ENCODE measurements at places on chromosomes 5 and 9.

DNA sequence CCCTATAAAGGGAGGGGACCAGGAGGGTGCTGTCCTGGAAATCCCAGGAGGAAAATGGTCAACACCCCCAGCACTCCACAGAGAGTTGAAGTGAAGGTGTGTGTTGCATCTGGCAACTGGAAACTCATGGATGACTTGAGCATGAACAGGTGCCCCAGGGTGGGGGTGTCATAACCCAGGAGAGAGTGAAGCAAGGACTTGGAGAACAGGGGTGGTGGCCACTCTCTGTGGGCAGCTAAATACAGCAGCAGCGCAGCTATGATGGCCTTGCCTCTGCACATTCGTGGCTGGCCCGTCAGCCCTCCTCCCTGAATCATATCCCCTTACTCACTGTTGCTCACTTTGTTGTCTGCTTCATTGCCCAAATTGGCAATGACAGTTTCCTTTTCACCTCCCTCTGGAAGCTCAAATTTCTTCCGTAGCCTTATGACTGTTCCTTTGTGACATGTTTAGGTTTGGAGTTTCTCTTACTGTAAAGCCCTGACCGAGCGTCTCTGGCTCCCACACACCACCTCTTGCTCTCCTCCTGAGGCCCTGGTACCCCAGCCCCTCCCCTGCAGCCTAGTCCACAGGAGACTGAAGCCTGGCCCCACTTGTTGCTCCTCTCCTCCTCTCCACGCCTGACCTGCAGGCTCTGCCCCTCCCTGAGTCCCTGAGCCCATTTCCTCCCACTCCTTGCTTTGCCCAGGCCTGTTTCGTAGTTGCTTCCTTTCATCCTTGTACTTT is 185.8 kb downstream of the CD180 start:
- DNase-seq = peak; percentile 91

- peak; percentile 75 for DNase-seq
Observed at GRCh38 chr5:926417-927171, 33.9 kb downstream of the TRIP13 start.

DNA sequence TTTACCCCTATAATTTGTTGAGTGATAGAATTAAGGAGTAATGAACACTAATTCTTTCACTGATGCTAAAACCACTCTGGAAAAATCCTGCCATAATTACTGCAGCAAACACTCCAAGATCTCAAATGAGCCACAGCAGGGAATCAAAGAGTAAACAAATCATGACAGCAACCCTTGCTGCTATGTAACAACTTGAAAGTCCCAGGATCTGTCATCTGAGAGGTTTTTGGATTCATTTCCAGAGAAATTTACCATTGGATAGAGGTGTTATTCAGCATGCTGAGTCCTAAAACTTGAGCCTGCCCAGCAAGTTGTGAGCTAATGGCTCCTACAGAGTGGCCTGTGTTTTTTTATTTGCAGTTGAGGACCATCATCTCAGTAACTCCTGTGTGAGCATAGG is 59.2 kb downstream of the PRLR start:
- no peak for DNase-seq

GRCh38 chr5:175226506-175226905 is 217.5 kb downstream of the DRD1 start:
- DNase-seq = no peak

DNA sequence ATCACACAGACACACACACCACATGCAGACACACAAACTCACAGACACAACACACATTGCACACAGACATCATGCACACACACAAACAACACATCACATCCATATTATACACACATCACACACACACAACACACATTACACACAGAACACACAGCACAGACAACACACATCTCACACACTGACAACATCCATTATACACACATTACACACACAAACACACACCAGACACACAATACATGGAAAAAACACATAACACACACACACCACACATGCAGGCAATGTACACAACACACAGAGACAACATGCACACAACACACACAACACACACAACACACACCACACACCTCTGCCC is 4.8 kb upstream of the CCDC187 start:
- DNase-seq = no peak

DNA sequence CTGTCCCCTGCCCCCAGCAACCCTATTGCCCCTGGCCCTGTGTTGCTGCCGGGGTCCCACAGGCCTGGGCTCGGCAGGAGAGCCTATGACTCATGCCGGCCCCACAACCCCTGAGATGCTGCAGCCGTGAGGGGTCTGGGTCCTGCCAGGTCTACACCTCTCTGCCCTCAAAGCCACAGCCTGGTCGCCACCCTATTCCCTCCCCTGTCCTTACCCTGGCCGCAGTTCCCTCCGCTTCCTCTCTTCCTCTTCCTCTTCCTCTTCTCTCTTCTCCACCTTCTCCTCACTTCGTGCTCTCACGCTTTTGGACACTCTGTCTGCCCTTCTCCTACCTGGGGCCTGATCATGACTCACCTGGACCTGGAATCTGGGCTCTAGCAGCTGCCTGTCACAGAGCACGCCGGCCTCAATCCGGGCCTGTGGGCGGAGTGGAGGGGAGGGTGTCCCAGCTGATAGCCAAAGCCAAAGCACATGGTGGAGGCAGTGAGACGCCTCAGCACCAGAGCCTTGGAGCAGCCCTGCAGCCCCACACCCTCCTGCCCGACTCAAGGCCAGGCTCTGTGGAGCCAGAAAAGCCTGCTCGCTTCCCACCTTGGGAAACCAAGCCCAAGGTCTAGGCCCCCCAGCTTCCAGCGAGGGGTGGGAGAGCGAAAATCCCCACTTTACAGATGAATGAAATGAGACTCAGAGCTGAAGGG is 26.8 kb upstream of the CSF1R start:
- DNase-seq = no peak

DNA sequence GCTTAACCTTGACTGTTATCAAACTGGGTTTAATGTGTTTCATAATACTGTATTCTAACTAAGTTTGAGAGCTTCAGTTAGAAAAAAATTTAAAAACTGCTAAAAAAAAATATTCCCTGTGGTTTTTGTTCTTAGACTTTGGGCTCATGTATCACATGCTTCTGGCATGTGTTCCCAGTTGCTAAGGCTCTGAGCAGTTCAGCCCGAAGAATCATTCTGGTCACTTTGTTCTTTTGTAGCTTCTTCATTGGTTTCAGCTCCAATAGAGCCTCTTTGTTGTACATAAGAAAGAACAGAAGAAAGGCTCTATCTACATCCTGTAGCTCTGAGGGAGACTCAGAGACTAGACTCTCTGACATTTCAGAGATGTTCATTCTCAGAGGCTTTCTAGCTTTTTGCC is 25.6 kb downstream of the KCNN2 start:
- peak; percentile 41 for DNase-seq

DNA sequence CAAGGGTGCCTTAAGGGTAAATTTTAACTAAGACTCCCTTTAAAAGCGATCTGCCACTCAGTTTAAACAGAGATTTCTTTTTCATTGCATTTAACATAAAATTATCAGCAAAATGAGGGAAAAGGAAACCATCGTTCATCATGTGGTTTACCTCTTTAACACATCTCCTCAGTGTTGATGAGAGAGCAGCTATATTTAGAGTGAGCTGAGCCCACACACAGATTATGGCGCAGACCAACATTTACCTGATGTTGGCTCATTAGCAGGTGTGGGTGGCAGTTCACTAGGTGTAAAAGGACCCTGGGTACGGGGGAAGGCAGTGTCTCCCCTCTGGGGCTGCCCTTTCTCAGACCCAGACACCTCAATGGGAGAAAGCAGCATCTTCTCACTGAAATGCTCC is 149.8 kb downstream of the ENTREP1 start:
- DNase-seq = no peak

DNA sequence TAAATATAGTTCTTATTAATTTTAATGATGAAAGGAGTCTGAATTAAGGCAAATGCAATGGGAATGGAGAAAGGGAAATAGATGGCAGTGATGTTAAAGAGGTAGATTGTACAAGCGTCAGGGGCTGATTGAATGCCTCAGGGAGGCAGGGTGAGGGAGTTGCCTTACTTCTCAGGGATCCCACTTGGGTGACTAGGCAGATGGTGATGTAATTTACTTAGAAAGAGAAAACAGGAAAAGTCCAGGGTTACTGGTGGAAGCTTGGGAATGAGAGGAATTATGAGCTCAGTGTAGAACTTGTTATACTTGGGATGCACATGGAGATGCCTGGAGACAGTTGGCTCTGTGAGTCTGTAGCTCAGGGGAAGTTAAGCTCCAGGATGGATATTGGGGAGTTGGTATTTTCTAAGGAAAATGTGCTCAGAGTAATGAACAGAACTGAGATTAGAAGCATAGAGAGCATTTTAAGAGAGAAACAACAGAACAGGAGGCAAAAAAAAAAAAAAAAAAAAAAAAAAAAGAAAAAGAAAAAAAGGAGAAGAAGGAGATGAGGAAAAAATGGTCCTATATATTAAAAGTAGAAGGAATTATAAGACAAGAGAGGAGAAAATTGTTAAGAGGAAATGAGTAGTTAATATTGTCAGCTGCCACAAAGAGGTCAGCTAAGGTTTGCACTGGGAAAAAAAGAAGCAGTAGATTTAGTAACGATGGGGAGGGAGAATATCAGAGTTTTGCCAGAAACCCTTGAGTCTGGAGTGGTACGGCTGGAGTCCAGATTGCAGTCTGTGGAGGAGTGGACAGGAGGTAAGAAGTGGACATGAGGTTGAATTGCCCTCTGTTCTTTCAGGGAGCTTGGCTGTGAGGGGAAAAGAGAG is 88.0 kb upstream of the ELL2 start:
- DNase-seq = peak; percentile 21

DNA sequence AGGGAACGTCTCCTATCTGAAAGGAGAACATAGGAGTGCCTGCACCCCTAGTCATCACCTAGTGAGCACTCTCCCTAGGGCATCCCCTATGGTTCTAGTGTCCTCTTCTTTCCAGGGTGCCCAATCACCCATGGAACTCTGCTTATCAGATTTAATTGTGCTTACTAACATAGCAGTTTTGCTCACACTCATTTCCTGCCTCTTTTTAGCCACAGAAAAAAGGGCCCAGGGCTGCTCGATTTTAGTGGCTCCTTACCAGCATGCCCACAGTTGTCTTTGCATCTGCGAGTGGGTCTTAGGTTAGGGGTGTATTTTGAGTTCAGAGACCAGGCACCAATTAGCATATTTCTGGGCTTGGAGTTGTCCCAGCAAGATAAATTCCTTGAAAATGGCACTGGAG is 1110.2 kb downstream of the TAF11L14 start:
- no peak for DNase-seq

DNA sequence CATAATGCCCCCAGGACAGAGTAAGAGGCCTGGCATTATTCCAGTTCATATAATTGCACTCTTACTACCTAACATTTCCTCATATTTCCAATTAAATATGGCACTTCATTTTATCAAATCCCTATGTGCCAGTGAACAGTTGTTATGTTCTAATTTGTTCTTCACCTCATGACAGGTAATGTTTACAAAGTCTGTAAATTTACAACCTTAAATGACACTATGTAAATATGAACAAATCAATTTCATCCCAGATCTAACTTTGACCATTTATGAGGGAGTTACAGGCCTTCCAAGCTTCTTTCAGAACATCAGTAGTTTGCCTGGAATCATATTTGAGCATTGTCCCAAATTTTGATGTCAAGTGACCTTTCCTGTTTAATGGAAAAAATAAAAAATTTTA is 592.6 kb upstream of the CDH6 start:
- no peak for DNase-seq

DNA sequence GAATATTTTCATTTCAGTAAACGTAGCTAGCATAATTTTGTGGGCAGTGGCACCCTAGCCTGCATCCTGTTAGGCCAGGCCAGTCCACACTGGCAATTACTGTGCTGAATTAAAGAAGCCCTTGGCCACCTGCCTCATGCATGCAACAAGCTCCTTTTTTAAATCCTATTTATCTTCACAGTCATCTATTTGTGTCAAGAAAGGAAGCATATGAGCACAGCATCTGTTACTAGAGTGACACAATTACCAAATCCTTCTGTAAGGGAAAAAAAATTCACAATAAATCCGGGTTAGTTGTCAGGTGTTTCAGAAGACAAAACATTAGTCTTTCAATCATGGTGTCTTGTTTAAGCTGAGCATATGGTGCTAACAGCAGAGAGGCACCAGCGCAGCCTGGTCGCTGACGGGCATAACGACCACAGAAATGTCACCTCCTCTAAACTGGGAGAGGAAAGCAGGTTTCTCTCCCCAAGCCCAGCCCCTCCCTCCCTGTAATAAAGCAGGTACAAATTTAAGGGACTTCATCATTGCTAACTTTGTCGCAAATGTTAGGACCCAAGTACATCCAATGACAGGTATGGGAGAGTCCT is 520.6 kb downstream of the CTNND2 start:
- DNase-seq = no peak

DNA sequence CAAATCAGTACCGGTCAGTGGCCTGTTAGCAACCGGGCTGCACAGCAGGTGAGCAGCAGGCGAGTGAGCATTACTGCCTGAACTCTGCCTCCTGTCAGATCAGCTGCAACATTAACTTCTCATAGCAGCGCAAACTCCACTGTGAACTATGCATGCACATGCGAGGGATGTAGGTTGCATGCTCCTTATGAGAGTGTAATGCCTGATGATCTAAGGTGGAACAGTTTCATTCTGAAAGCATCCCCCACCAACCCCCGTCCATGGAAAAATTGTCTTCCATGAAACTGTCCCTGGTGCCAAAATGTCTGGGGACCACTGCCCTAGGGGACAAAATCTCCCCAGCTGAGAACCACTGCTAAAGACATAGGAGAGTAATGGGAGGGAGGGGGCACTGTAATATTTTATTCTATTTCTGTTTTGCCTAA is 51.1 kb downstream of the P4HA2 start:
- peak; percentile 81 for DNase-seq

GRCh38 chr9:135559606-135560005 is 1.9 kb upstream of the PAEP start:
- DNase-seq = no peak

DNA sequence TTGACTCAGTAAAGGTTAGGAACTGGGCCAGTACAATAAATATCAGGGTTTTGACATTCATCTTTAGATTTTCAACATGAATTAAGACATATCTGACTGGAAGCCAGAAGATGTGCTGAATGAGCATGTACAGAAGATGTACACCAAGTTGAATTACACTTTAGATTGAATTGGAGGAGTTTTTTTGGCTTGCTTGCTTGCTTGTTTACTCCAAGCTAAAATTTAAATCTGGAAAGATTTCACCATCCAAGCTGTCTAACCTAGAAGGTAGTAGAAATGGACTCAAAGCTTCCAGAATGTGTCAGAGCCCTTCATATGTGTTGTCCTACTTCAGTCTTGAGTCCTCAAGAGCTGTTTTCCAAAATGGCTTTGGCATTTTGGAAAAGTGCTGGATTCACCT is 49.0 kb upstream of the FCHO2 start:
- DNase-seq = no peak

- DNase-seq = no peak
Observed at GRCh38 chr9:69047371-69047770, 11.8 kb downstream of the FXN start.

DNA sequence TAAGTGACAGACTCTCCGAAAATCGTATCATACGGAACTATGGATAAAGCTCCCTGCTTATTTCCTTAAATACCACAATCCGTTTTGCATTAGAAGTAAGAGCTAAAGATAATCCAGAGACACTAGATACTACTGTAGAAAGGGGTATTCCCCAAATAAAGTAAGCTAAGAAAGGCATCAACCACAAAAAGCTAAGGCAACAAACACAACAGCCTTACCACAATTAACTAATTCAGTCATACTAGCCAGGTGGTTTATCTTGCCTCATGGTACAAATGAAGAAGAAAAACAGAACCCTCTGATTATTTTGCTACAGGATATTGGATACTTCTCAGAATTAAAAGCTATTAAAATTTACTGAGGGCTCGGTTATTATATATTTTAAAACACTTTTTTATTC is 14.1 kb downstream of the ERP44 start:
- no peak for DNase-seq

GRCh38 chr5:173919443-173919842 is 31.3 kb downstream of the CPEB4 start:
- DNase-seq = peak; percentile 32

- no peak for DNase-seq
Observed at GRCh38 chr5:52709167-52709925, 78.4 kb upstream of the ITGA1 start.

Data from eye (tissue), 1 donor.